ENCODE measurements at places on chromosomes 5 and 9. TPM values are rescaled to one million over a fixed set of nuclear protein-coding genes. Genes with fewer than 3 reads are reported as not detected.

KIF4B gene
- not detected for total RNA-seq

ADGRV1 gene
- 15.5 TPM for total RNA-seq

IL4 gene
- not detected for total RNA-seq

CDX1 gene
- total RNA-seq: not detected

NR6A1 gene
- 19.8 TPM for total RNA-seq

LIX1 gene
- 68.1 TPM for total RNA-seq

GFI1B gene
- 0.07 TPM for total RNA-seq

NIPAL4 gene
- 0.18 TPM for total RNA-seq

OTP gene
- total RNA-seq: not detected

LAMC3 gene
- total RNA-seq: 14.0 TPM

GRCh38 chr9:91131433-91131839 is 230.3 kb downstream of the AUH start:
- DNase-seq: no peak
- no peak overlapping the region for H3K27ac ChIP-seq
- H3K4me3 ChIP-seq: no peak overlapping the region
- no peaks in the 10 kb centered on the region for H3K4me1 ChIP-seq
- H3K27me3 ChIP-seq: no peaks in the 10 kb centered on the region
- no peaks in the 10 kb centered on the region for H3K36me3 ChIP-seq

GRCh38 chr9:26669701-26670670 is 222.6 kb downstream of the CAAP1 start:
- no peaks in the 10 kb centered on the region for H3K4me1 ChIP-seq
- peaks cover 18% of the 10 kb centered on the region for H3K27me3 ChIP-seq
- no peak overlapping the region for H3K27ac ChIP-seq
- DNase-seq: no peak
- no peaks in the 10 kb centered on the region for H3K36me3 ChIP-seq
- H3K4me3 ChIP-seq: no peak overlapping the region

DNA sequence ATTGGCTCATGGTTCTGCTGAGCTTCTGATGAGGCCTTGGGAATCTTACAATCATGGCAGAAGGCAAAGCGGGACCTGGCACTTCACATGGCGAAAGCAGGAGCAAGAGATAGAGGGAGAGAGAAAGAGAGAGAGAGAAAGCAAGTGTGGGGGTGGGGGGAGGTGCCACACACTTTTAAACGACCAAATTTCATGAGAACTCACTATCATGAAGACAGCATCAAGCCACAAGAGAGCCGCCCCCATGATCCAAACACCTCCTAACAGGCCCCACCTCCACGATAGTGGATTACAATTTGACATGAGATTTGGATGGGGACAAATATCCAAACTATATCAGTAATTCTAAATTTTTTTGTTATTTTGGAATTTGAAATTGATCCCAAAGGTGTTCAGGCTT is 553.9 kb downstream of the PRR16 start:
- peaks cover under 1% of the 10 kb centered on the region for H3K27me3 ChIP-seq
- no peak overlapping the region for H3K27ac ChIP-seq
- no peak overlapping the region for H3K4me3 ChIP-seq
- DNase-seq: no peak
- no peaks in the 10 kb centered on the region for H3K36me3 ChIP-seq
- no peaks in the 10 kb centered on the region for H3K4me1 ChIP-seq

GRCh38 chr5:73318308-73318719 is 130.3 kb downstream of the FOXD1 start:
- H3K27ac ChIP-seq: no peak overlapping the region
- no peak for DNase-seq
- H3K27me3 ChIP-seq: peaks cover 16% of the 10 kb centered on the region
- H3K4me3 ChIP-seq: no peak overlapping the region
- H3K36me3 ChIP-seq: no peaks in the 10 kb centered on the region

DNA sequence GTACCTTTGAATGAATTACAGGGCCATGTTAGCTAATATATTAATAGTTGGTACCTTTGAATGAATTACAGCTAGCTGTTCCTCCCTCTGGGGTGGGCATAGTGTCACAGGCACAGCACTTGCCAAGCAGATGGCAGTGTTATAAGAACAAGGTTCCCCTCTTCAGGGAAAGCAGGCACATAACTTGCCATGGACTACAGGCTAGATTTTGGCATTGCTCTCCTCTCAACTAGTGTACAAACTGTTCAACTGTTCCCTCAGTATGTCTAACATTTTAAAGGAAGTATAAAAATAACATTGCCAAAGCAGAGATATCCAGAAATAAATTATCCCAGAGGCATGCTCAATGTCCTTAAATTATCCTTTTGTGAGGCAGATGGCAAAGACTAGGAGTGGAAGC is 33.7 kb downstream of the ABITRAM start:
- no peak overlapping the region for H3K27ac ChIP-seq
- H3K4me3 ChIP-seq: no peak overlapping the region
- H3K4me1 ChIP-seq: peaks cover 14% of the 10 kb centered on the region
- no peak for DNase-seq
- H3K27me3 ChIP-seq: no peaks in the 10 kb centered on the region

- H3K36me3 ChIP-seq: no peaks in the 10 kb centered on the region
- no peaks in the 10 kb centered on the region for H3K4me1 ChIP-seq
- H3K27ac ChIP-seq: no peak overlapping the region
- no peak for DNase-seq
Measured at GRCh38 chr5:57004800-57005199, 52.9 kb upstream of the MIER3 start.

DNA sequence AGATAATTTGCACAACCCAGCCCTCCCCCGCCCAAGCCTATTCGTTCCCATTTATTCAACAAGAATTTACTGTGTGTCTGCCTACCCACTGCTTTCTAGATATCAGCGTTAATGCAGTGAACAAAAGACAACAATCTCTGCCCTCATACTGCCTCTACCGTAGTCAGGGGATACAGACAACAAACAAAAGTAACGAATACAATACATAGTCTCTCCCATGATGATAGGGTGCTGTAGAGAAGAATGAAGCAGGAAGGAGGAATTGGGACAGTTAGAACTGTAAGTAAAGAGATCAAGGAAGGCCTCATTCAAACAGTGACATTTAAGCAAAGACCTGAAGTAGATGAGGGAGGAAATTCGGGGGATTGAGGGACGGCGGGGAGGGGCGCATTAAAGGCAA is 1.7 kb downstream of the GFM2 start:
- peaks cover 10% of the 10 kb centered on the region for H3K4me1 ChIP-seq
- H3K27ac ChIP-seq: no peak overlapping the region
- peak; percentile 22 for DNase-seq
- H3K4me3 ChIP-seq: no peak overlapping the region
- peaks cover 22% of the 10 kb centered on the region for H3K36me3 ChIP-seq

DNA sequence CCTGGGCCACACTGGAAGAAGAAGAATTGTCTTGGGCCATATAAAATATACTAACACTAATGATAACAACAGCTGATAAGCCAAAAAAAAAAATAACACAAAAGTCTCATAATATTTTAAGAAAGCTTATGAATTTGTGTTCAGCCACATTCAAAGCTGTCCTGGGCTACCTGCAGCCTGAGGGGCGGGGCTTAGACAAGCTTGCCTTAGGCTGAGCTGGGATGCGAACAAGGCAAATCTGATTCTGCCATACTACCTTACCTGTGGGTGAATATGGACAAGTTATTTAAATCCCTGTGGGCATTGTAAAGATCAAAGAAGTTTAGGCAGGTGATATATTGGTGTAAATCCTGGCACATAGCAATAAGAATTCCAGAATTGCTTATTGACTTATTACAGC is 212.3 kb upstream of the ATP10B start:
- H3K27me3 ChIP-seq: no peaks in the 10 kb centered on the region
- no peak for DNase-seq
- no peak overlapping the region for H3K4me3 ChIP-seq
- H3K4me1 ChIP-seq: no peaks in the 10 kb centered on the region
- no peak overlapping the region for H3K27ac ChIP-seq

- H3K4me3 ChIP-seq: no peak overlapping the region
- H3K27me3 ChIP-seq: no peaks in the 10 kb centered on the region
- DNase-seq: no peak
Measured at GRCh38 chr9:88947581-88948573, 43.4 kb upstream of the S1PR3 start.
